PC-3 (cell line): ENCODE measurements at places on chromosomes 12 and 14. TPM values are rescaled to one million over a fixed set of nuclear protein-coding genes. Genes with fewer than 3 reads are reported as not detected.

- DNase-seq: no peak
Observed at GRCh38 chr12:69014047-69014446, 81.1 kb upstream of the CPM start.

- DNase-seq: peak; percentile 90
Observed at GRCh38 chr14:42140831-42141279, 534.2 kb downstream of the LRFN5 start.

CLEC4D gene
- total RNA-seq: not detected in 2 replicates

TAS2R30 gene
- total RNA-seq: 0.66 and 2.0 TPM in 2 replicates

- DNase-seq: no peak
Observed at GRCh38 chr12:8734873-8735381, 37.1 kb downstream of the RIMKLB start.

DNA sequence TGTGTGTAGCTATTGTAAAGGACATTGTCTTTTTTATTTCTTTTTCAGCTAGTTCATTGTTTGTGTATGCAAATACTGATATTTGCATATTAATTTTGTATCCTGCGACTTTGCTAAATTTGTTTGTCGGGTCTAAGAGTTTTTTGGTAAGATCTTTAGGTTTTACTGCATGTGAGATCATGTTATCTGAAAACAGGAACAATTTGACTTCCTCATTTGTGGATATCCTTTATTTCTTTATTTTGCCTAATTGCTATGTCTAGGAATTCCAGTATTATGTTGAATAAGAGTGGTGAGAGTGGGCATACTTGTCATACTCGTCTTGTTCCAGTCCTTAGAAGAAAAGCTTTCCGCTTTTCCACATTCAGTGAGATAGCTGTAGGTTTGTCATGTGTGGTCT lies 28.8 kb downstream of the SIX4 start:
- DNase-seq: no peak

DNA sequence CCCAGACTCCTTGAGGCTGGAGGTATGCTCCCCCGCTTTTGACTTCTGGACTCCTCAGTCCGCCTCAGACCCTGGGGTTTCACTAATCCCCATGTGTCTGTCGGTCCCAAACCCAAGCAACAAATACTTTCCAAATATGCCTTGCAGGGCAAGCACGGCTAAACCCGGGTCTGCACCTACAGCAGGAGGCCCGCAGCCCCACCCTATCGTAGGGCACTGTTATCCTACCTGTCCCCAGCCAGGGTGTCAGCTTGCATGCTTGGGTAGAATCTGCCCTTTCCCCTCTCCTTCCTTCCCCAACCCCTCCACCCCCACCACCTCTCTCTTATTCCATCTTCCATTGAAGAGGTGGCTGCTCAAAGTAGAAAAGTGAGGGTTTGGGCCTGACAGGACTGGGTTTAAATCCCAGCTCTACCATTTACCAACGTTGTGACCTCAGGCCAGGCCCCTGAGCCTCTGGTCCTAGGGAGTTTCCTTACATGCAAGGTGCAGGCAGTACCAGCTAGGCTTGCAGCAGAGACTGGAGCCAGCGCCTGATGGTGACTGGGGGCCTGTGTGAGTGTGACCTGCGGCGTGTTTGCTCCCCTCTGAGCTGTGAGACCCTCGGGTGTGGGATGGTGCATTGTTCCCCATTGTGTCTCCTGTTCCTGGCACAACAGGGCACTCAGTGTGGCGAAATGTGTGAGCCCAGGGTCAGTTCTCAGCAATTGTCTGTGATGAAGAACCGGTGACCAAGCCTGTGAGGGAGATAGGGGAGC lies 11.2 kb upstream of the EML1 start:
- DNase-seq: no peak

GRCh38 chr14:55212634-55213033 lies 21.2 kb upstream of the DLGAP5 start:
- no peak for DNase-seq

DNA sequence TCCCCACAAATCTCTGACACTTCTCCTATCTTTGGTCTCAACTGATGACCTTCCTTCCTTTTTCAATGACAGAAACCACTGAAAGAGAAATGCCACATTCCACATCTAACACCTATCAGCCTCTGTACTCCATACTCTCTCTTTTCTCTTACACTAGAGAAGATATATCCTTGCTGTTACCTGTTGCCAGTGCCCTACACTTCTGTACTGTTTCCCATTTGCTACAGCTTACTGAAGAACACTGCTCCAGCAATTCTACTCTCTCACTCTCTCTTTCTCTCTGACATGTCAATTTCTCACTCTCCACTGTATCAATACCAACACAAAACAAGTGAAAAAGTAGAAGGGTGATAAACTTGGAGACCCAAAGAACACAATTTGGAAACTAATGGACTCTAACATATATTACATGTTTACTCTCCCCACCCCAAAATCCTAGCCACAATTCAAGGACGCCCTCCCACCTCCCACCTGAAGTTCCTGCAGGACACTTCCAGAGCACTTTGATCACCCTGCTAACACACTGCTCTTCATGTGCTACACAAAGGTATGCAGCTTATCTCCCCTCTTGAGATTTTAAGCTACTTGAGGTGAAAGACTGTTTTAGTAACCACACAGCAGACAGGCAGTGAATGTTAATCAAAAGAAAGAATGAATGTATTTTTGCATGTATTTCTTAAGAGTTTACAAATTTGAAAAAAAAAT lies 95.0 kb downstream of the MED13L start:
- no peak for DNase-seq

RIMBP2 gene
- total RNA-seq: not detected in 2 replicates

- peak; percentile 52 for DNase-seq
Observed at GRCh38 chr12:91127306-91127705, 16.0 kb upstream of the LUM start.

PTCSC3 gene
- total RNA-seq: not detected in 2 replicates

FAIM2 gene
- total RNA-seq: 0.18 TPM in 1 of 2 replicates, not detected in the other

DNA sequence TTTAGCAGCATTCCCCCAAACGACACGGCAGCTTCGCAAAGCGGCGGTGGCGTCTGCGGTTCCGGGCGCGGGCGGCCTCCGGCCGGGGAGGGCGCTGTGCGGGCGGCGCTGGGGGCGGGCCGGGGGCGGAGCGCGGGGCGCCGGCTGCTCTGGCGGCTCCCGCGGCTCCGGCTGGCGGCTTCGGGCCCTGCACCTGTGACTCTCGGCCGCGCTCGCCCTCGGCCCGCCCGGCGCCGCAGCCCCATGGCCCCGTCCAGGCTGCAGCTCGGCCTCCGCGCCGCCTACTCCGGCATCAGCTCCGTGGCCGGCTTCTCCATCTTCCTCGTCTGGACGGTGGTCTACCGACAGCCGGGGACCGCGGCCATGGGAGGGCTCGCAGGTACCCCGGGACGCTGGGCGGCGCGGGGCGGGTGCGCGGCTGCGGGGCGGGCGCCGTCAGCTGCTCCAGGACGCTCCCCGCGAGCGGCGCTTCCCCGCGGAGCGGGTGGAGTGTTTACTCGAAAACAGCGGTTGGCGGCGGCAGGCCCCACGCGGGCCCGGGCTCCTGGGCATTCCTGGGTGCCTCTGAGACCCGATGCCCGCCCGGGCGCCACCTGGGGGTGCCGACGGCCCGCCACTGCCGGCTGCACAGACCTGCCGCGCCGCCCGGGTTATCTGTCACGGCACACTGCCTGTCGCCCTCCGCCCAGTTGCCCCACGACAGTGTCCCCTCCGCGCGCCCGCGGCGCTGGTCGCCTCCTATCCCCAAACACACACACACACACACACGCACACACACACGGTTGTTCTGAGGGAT lies at the start of gene SLC48A1:
SLC48A1 (plus strand) TSS at position 177 of the 796 bp plus-strand sequence; CDS start at position 244, 67 bp downstream.
- DNase-seq: peak; percentile 76

- DNase-seq: no peak
Observed at GRCh38 chr14:85974602-85975001, 444.7 kb downstream of the FLRT2 start.

AMDHD1 gene
- total RNA-seq: 0.80 and 1.5 TPM in 2 replicates

GRCh38 chr14:88505621-88506020 lies 49.2 kb downstream of the PTPN21 start:
- DNase-seq: no peak

TMCC3 gene
- total RNA-seq: 4.7 and 6.5 TPM in 2 replicates

DNA sequence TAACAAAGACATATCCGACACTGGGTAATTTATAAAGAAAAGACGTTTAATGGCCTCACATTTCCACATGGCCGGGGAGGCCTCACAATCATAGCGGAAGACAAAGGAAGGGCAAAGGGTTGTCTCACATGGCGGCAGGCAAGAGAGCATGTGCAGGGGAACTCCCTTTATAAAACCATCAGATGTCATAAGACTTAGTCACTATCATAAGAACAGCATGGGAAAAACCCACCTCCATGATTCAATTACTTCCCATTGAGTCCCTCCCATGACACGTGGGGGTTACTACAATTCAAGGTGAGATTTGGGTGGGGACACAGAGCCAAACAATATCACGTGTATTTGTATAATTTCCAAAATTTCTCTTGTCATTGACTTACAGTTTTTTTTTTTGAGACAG lies 5.5 kb upstream of the LMNTD1 start:
- DNase-seq: no peak

DNA sequence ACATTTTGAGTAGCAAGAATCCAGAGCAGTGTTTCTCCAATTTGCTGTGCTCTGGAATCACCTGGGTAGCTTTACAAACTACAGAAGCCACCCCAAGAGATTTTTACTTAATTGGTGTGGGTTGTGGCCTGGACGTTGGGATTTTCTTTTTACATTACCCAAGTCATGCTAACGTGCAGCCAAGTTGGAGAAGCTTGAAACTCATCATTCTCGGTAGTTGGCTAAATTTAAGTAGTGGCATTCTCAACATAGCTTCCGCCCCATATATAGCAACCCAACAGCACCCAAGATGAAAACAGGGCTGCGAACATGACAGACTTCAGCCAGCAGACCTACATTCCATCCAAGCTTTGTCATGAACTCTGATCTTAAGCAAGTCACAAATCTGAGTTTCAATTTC lies 25.0 kb downstream of the DAD1 start:
- no peak for DNase-seq

SMARCD1 gene
- 105 and 109 TPM in 2 replicates for total RNA-seq

- no peak for DNase-seq
Observed at GRCh38 chr14:104917993-104918392, 6.7 kb upstream of the PLD4 start.

- peak; percentile 72 for DNase-seq
Observed at GRCh38 chr12:26987634-26988424, 26.4 kb downstream of the TM7SF3 start.

NOVA1 gene
- total RNA-seq: 1.1 and 3.1 TPM in 2 replicates

DYRK4 gene
- total RNA-seq: 49.4 and 58.6 TPM in 2 replicates

- no peak for DNase-seq
Observed at GRCh38 chr14:90805662-90806540, 10.3 kb downstream of the TTC7B start.

DNA sequence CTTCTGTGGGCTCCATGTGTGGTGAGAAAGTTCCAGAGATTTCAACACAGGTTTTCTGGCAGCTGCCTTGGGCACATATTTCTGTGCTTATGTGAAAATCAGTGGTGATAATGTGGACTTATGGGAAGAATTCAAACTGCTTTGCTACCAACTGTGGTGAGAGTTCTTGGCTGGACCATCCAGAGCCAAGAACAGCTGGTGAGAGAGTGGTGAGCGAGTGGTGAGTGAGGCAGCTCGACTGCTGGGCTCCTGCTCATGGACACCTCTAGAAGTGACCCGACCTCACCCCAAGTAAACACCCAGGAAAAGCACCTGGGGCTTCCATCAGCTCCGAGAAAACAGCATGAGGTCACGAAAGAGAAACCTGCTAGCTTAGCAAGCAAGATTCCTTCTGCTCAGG lies 106.4 kb downstream of the PIWIL1 start:
- DNase-seq: no peak

OR11H12 gene
- not detected in 2 replicates for total RNA-seq

GALNT8 gene
- total RNA-seq: not detected in 2 replicates

DNA sequence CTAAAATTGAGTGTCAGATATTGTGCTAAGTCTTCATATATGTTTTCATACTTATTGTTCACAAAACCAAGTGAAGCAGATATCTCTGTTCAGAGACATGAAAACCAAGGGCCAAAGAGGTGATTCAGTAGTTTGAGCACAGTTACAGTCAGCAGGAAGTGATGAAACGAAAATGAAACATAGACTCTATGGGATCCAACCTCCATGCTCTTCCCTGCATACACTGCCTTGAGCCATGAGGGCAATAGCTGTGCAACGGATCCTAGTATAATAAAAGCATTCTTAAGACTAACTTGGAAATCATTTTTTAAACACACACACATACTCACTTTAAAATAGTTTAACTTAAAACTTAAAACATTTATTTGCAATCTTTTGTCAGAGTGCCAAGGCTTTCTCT lies 27.9 kb downstream of the ESR2 start:
- DNase-seq: peak; percentile 25

GRCh38 chr14:75363130-75363529 lies 64.7 kb upstream of the JDP2 start:
- no peak for DNase-seq

DNA sequence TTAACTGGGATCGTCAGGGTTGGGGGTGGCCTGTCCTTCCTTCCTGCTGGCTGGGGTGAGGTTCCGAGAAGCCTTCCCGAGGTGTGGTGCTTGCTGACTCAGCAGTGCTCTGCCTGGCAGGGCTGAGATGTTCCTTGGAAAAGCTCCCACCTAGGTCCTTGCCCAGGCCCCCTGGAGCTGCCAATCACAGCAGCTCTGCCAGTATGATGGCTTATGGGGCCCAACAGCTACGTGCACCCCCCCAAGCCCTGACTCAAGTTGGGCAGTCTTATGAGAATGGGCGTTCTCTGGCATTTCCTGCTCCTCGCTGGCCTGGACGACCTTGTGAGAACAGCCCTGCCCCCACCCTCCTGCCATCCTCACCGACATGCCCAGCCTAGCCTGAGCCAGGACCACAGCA lies 292.2 kb upstream of the CRY1 start:
- peak; percentile 71 for DNase-seq

- peak; percentile 82 for DNase-seq
Observed at GRCh38 chr12:108495054-108495453, 20.0 kb upstream of the FICD start.

GRCh38 chr12:26711072-26711471 lies 121.9 kb downstream of the ITPR2 start:
- DNase-seq: no peak

DNA sequence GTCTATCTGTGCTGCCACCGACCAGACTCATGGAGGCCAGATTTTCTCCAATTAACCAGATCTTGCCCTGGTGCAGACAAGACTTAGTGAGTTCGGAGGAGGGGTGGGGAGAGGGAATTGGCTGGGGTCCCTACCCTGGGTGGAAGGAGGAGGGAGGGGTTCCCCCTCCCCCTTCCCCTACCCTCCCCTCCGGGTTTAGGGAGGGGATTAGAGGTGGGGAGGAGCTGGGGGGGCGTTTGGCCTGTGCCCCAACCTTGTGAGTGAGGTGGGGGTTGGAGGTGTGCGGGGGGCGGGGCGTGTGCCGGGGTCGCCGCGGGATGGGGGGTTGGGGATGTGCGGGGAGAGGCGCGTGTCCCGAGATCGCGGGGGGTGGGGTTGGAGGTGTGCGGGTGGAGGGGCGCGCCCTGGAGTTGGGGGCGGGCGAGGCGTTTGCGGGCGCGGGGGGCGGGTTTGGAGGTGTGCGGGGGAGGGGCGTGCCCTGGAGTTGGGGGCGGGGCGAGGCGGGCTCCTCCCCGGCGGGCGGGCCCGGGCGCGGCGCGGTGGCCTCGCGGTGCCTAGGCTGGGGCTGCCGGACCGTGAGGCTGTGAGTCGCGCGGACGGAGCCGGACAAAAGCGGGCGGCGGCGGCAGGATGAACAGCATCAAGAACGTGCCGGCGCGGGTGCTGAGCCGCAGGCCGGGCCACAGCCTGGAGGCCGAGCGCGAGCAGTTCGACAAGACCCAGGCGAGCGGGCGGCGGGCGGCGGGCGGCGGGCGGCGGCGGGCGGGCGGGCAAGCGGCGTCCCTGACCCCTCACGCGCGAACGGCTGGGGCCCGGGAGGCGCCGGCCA lies at the start of gene HIP1R:
HIP1R (plus strand) TSS at position 537 of the 829 bp plus-strand sequence; CDS start at position 631, 94 bp downstream.
- peak; percentile 27 for DNase-seq
